GM06990 (cell line): ENCODE measurements at places on chromosomes 1 and 21.

DNA sequence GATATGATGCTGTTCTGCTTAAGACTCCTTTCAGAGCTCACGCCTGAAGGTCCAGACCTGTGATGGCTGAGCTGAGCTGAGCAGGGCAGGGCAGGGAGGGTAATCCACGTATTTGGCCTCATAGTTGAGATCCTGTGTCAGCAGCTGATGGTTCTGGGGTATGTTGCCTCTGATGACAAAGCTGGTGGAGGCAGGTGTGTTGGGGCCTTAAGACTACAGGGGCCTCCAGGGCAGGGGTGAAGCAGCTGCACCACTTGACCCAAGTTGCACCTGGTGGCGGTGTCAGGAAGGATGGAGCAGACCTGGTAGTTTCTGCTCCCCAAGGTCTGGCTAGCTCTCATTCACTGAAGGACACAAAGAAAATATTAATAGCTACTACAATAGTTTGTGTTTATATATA lies 57.0 kb downstream of the FCRL5 start:
- DNase-seq = no peak

GRCh38 chr1:54110996-54111395 lies 41.8 kb downstream of the CDCP2 start:
- DNase-seq = no peak

DNA sequence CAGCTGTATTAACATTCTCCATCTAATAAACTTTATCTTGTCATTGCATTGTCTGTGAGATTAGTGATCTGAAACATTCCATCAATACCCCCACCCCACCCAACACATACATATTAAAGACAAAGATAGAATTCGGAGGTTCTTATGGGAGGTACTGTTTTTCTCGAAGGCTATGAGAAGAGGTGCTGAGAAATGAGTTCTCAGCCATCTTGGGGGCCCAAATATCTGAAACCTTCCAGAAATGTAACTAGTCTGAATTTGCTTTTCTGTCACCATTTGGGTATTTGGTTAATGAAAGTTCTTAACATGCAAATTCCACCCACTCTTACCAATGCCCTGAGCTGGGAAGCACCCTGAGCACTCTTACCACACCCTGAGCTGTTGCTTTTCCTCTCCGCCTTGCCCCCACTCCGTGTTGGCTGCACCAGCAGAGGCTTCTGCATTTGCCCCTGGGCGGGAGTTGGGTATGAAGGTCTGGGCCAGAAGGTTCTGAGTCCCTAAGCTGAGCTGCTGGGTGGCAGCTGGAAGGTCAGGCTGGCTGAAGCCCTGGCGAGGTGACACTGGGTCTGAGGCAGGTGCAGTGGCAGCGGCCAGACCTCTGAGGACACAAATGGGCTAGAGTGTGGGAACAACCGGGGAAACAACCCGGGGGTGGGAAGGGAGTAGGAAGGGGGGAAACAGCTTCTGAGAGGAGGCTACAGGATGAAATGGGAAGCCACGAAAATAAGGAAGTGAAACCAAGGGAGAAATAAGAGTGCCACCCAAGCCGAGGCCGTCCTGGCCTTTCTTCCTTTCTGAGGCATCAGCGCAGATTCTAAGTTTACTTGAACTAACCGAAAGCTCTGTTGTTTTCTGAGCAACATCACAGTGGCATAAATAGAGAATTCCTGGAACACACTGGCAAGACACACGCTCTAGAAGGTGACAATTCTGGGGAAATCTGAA lies 26.3 kb upstream of the IER5 start:
- peak; percentile 79 for DNase-seq

- DNase-seq = no peak
These were observed 104.8 kb downstream of the PSMG1 start for GRCh38 chr21:39078322-39079065.

- no peak for DNase-seq
These were observed 6.2 kb downstream of the FAM131C start for GRCh38 chr1:16067127-16067768.

DNA sequence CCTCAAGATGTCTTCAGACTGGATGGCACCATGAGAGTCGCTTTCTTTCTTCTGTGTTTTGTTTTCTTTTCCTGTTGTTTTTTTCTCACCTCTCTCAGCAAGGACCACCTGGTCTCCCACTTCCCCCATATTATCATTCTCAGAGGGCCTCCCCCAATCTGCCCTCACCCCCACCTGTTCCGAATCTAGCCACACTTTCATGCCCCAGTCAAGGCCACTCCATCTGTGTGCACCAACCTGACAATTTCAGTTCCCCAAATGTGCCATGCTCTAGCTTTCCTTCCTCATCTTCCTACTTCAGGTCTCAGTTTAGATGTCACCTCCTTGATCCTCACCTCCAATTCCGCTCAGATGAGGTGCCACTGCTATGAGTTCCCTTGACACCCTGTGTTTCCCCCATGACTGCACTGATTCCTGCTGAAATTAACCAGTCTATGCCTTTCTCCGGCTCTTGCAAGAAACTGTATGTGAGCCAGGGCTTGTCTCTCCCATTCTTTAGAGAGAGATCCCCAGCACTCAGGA lies 146.2 kb downstream of the PLPP3 start:
- peak; percentile 16 for DNase-seq

DNA sequence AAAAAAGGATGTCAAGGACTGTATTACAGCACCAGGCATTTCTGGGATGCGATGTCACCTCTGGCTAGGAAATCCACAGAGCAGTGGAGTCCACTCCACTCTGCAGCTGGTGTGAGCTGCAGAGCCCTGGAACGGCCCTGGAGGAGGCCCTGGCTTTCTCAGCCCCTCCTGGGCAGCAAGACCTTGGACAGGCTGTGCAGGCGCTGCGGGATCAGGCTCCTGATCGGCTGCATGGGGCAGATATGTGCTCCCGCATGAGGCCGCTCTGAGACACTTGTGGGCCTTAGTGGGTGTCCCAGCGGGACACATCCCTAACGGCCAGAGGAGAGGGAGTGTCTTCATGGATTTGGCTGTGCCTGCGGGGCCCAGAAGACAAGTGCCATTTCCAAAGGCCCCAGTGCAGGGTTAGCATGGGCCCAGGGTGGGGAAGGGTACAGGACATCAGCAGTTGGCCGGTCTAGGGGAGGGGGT lies 6.2 kb downstream of the DNMT3L start:
- no peak for DNase-seq

DNA sequence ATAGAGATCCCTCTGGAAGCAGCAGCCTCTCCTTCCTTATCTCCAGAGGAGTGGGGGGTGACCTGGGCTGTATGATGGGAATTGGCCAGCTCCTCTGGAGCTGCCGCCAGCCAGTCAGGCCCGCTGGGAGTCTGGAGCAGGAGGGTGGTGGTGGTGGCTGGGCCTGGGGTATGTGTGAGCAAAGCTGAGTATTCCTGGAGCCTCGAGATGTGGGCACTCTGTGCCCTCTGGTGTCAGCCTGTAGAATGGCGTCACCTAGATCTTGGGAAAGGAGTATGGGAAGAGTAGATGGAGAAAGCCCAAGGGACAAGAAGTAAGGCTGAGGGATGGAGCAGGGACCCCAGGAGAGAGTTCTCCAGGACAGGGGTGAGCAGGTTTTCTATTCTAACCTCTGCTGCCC lies 16.0 kb downstream of the VANGL2 start:
- DNase-seq = no peak

- DNase-seq = no peak
These were observed 103.1 kb downstream of the FAM78B start for GRCh38 chr1:166063701-166064100.

- no peak for DNase-seq
These were observed 3.7 kb upstream of the PADI4 start for GRCh38 chr1:17304151-17304825.

DNA sequence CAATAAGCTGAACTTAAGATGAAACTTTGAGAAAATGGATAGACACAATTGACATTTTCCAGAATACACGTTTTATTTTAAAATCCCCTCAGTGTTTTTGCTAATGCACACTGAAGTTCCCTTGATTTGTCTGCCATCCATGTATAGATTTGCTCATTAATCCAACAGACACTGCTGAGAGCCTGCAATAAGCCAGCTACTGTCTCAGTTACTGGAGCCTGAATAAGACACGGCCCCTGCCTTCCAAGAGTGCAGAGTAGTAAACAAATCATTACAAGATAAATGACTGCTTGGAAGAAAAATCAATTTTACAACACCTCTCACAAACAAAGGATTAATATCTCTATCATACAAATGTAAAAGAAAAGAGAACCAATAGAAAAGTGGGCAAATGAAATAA lies 130.1 kb downstream of the TLR5 start:
- DNase-seq = no peak

DNA sequence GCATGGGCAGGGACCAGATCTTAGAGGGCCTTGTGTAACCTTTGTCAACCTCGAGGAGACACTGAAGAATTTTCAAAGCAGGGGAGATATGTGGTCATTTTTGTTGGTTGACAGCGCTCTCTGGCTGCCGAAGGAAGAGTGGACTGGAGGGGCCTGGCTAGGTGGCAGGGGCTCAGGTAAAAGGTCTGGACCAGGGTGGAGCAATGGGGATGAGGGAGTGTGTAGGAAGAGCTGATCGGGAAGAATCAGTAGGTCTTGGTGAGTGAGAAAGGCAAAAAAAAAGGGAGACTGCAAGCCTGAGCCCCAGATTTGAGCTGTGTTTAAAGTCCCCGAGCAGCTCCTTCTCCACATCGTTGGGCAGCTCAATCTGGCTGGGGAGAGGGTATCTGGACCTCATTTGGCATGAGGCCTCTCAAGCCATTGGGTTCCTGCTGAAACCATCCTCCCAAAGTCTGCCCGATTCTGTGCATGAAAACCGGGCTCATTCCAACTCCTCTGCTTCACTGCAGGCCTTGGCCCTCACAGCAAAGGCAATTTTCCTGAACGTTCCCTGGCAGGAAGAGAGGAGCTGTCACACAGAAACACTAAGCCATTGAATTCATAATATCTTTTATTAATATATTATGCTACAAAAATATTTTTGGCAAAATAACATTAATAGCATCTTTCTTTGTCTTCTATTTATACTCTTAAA lies 237.1 kb downstream of the TRABD2B start:
- DNase-seq = no peak

DNA sequence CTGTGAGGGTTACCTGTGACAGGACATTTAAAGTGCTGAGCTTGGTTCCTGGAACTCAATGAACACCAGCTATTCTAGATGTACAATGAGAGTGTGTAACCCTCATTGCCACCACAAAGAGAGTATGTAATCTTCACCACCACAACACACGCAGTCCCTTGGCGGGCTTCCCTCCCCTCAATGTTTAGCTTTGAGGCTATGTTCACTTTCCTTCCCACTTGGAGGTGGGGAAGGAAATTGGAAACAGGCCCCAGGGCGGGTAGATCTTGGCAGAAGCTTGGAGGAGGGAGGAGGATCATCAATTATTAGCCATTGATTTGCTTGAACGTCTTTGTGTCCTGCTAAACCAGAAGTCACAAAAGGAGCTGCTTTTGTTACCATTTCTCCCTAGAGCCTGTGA lies 8.3 kb upstream of the COL16A1 start:
- DNase-seq = no peak

DNA sequence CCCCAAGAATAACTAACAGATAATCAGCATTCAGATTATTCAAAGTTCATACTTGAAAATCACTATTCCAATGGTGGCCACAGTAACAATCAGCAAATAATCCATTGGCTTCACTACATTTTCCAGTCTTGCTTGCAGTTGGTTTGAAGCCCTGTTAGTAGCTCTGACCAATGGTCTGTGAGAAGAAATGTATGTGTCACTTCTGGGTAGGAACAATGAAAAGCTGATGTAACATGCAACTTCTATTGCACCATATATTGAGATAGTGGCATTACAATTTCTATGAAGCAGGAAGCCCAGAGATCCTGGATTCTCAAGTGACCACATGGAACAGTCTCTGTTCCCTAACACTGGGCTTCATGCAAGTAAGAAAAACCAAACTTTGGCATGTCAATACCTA lies 250.9 kb upstream of the DAB1 start:
- no peak for DNase-seq

GRCh38 chr1:33327587-33328325 lies 6.9 kb upstream of the A3GALT2 start:
- DNase-seq = no peak

DNA sequence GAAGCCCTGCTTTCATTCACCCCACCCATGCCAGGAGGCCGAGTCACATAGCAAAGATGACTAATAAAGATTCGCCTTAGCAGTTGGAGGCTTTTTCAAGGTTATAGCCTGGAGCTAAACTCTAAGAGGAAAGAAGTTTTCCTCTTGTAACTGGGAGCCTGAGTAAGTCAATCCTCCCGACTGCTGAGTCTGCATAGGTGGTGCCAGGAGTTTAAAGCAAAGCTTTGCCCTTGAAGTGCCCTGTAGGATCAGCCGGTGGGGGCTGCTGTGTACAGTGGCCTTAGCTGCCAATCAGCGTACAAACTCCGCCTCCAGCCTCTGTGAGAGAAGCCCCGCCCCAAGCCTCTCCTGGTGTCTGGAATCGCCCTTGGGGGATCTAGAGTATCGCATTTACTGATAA lies 147.5 kb upstream of the SPATA6 start:
- DNase-seq = no peak

DNA sequence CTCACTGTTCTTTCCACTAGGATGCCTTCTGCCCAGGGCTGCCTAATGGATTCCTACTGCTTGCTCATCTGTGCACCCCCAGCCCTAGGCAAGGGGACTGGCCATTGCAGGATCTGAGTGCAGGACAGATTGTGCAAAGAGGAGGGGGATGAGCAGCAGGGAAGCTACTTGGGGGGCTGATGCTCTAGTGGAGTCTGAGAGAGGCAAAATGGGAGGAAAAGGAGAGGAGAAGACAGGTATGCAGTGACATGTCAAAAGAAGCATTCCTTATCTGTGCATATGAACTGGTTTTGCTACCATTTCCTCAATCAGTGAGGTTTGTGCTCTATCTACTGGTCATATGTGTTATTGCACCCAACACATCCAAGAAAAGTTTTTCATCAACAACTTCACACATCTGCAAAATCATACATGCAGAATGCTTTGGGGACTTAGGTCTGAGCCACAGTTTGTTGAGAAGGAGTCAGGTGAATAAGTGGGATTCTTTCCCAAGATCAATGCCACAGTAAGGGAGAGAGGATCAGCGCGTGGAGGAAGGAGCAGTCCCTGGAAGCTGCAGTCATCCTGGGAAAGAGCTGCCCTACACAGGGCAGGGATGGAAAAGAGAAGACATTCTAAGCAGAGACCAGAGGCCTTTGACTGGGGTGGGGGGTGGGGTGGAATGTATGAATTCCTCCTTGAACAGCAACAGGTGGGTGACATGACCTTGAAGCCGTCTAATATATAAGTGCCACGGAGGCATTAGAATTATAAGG lies 14.4 kb downstream of the SLC5A9 start:
- no peak for DNase-seq

DNA sequence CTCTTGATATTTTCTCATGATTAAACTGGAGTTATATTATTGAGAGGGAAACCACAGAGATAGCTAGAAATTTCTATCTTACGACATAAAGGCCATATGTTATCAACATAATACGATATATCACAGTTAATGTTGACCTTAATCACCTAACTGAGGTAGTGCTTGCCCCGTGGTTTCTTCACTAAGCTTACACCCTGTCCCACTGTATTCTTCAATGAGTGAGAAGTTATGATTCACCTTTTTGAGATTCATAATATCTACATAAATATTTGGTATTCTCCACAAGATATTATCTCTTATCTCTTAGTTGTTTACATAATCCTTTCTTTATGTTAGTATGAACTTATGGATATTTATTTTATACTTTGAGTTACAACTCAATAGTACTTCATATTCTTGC lies 1714.1 kb downstream of the BRINP3 start:
- DNase-seq = no peak

GRCh38 chr1:236953151-236953700 lies 51.0 kb downstream of the MT1HL1 start:
- DNase-seq = no peak

- DNase-seq = no peak
These were observed 61.1 kb upstream of the C1orf87 start for GRCh38 chr1:60134716-60135115.
